Activated naive CD8-positive, alpha-beta T cell treated with anti-CD3 and anti-CD28 coated beads, Interleukin-2, amount 50 U/mL, for 24 hours (primary cell): ENCODE measurements at places on chromosomes 16 and 17.
A peak's percentile ranks its signal among the peaks of the same experiment; 100 is the strongest.

DNA sequence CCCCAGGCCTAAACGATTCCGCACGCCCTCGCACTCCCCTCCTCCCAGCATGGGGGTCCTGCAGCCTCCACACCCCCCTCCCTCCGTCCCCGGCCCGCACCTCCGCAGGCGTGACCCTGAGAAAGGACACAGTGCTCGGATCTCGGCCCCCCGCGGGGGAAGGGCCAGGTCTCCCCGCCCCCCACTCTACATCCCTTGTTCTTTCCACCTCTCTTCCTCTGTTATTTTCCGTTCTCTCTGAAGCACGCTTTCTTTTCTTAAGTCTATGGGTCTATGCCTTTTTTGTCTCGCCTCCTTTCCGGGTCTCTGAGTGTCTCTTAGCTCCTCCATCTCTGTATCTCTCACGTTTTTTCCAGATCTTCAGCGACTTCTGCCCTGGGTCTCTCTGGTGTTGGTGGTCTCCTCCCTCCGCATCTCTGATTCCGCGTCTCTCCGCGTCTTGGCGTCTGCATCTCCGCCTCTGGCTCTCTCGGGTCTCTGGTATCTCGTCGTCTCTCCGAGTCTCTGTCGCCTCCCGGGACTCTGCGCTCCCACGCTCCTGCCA, 2.1 kb upstream of the HES7 start:
- DNase-seq: peak; percentile 53

GRCh38 chr17:48575673-48576478, 2.3 kb downstream of the HOXB4 start:
- DNase-seq: no peak

- DNase-seq: peak; percentile 27
Measured at GRCh38 chr16:21656795-21657768, 4.7 kb upstream of the IGSF6 start.

- DNase-seq: no peak
Measured at GRCh38 chr16:10957771-10958482, 13.6 kb downstream of the CLEC16A start.

DNA sequence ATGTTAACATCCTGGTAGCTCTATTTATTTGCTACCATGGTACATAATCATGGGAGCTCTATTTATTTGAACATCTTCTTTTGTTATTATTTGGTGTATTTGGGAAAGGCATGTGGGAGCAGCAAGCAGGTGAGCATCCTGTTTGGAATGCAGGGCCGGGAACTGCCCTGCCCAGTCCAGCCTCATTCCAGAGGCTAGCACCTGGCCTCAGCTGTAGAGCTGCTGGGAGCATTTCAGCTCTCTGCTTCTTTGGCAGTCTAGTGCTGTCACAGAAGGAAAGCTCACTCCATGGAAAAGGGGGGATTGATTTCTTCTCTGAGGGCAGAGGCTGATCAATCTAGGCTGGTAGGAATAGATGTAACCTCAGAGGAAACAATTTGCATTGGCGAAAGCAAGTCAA, 112.5 kb downstream of the WWOX start:
- no peak for DNase-seq

DNA sequence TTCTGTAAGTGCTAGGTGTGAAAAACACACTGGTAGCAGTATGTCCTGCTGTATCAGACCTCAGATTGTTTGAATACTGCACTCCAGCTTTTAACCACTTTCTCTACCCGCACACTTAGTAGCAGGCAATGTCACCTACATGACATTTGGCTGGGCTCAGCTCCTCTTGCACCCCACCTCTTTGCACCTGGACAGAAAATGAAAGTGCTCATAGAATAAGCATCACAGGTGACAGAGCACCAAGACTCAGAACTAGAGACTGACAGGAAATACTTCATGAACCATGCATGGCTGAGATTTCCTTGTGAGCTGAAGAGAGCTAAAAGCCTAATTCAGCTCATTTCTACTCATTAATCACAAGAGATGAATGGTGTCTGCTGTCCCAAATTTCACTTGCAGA, 1014.2 kb upstream of the CDH8 start:
- no peak for DNase-seq

DNA sequence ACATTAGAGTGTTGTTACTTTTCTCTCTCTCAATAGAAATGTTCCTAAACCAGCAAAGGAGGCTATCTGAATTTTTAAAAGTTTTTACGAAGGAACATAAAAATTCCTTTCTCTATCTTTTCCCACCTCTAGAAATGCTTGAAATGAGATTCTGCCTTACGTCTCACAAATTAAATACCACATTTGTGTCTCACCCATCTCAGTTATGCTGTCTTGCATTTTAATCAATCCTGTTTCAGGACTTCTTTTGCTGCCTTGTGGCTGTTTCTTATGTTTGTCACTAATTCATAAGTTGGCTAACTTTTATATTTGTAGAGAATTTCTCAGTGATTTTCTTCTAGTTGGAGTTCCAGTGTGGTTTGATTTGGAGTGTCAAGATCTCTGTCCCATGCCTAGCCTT, 3.5 kb downstream of the OMG start:
- no peak for DNase-seq

DNA sequence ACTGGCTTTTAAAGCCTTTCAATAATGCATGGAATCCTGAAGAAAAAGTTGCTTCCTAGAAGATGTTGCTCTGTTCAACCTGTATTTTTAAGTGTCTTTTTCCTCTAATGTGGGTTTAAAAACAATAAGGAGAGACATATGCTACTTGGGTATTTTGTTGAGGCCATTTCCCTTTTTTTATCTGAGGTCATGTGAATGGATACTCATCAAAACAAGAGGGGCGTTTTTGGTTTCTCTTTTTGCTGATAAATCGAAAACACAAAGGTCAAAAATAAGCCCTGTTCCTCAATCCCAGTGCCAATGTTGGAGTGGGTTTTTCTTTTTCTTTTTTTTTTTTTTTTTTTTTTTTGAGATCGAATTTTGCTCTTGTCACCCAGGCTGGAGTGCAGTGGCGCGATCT, 468.0 kb upstream of the RBFOX1 start:
- no peak for DNase-seq

DNA sequence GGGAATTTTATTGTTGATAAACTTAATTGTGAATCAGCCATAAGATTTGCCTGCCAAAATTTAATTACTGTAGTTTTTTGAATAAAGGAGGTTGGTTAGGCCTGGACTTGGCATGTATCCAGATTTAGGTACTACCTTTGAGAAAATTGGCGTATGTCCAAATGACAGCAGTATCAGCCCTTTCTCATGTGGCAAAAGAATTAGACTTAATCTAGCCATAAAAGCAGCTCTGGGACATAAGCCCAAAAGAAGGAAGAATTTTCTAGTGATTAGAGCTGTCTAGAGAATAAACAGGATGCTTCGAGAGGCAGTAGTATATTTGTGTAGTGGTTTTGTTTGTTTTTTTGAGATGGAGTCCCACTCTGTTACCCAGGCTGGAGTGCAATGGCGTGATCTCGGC, 27.7 kb downstream of the PPM1E start:
- no peak for DNase-seq

DNA sequence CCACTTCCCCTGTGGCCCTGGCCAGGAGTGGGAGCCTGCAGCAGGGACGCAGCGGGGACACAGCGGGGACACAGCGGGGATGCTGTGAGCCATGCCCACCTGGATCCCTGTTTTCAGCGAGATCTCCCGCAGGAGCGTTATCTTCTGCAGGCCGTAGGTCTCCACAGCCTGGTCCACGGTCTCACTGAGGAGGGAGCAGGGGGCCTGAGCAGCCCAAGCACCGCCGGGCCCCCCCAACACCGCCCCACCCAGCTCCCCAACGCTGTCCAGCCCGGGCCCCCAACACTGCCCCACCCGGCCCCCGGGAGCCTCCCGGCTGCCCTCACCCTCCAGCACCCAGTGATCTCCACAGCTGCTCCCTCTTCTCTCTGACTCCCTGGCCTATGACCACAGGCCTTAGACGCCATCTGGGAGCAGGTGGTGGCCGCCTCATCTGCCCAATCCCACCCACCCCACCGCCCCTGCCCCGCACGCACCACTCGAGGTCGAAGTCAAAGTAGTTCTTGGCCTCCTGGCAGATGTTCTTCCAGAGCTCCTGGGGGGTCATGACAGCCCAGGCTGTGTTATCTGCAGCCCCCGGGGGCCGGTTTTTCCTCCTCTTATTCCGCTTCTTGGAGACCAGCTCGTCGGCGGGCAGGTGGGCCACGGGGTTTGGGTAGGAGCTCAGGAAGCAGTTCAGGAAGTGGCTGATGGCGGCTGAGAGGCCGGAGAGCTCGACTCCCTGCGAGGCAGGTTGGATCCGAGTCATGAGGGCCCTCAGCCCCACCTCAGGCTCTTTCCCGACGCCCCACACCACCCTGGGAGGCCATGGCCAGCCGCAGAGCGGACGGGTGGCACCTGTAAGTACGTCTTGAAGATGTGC, 17.0 kb downstream of the CLUH start:
- DNase-seq: no peak

DNA sequence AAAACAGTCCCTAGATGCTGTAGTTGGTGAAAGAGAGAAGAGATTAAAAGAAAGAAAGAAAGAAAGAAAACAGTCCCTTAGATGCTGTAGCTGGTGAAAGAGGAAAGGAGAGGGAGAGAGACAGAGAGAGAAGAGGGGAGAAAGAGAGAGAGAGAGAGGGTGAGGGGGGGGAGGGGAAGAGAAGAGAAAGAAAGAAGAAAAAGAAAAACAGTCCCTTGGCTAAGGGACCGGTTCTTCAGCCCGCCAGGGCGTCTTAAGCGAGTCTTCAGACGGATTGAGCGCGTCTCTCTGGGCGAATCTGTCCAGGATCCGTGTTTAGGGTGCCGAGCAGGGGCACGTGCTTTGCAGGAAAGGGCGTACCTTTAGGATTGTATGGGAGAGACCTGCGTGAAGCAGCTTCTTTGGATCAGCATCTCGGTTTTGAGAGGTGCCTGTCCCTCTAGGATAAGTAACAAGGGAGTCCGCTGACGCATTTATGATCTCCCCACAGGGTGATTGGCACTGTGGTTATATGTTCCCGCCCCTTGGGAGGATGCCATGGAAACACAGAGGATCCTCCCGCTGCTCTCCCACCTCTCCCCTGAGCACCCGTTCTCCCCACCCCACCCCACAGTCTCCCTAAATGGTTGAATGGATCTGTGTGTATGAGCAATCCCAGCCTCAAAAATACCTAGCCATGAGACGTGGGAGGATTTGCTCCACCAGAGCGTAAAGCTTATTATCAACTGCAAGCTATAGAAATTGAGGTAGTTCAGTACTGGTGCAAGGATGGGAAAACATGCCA, 16.7 kb downstream of the GNGT2 start:
- peak; percentile 35 for DNase-seq

- DNase-seq: no peak
Measured at GRCh38 chr17:57410169-57410568, 153.8 kb downstream of the MSI2 start.

DNA sequence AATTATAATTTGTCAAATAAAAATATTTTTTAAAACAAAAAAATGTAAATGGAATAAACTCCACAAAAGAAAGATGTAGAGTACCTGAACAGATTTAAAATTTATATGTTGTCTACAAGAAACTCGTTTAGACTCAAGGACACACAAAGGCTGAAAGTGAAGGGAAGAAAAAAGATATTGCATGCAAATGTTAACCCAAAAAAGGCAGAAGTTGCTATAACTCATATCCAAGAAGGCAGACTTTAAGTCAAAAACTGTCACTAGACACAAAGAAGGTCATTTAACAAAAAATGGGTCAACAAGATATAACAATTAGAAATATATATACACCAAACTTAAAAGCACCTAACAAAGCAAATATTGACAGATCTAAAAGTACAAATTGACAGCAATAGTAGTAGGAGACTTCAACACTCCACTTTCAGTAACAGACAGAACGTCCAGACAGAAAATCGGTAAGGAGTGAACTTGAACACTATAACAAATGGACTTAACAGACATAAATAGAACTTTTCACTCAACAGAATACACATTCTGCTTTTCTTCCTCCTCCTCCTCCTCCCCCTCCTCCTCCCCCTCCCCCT, 40.8 kb upstream of the MYLK3 start:
- DNase-seq: no peak

DNA sequence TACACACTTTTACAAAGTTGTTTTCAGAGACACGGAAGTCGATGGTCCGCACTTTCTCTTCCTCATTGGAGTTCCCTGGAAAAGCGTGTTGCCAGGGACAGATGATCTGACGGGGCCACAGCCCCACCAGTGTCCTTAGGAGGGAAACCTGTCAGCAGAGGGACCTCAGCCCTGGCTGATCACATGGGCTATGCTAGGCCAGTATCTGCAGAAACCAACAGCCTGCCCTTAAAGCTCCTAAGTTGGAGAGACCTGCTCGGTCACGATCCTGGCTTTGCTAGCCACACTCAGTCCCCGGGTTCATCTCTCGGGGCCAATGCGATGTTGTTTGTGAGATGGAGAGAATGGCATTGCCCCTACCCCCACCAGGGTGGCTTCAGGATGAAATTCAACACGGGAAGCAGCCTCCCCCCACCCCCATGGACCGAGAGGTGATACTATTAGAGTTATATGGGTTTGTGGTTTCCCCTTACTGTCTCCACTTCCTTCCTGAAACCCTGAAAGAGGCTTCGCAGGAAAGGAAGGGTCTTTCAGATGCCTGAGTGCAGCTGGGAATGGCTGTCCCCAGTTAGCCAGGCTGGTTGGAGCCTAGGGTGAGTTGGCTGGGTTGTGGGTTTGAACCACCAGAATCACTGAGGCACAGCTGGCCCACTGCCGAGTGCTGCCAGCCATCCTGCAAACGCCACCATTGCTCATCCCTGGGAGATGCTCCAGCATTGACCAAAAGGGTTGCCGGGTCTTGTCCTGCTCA, 16.6 kb downstream of the RMI2 start:
- peak; percentile 45 for DNase-seq

- DNase-seq: no peak
Measured at GRCh38 chr17:41367426-41368075, 2.1 kb downstream of the KRT33B start.

DNA sequence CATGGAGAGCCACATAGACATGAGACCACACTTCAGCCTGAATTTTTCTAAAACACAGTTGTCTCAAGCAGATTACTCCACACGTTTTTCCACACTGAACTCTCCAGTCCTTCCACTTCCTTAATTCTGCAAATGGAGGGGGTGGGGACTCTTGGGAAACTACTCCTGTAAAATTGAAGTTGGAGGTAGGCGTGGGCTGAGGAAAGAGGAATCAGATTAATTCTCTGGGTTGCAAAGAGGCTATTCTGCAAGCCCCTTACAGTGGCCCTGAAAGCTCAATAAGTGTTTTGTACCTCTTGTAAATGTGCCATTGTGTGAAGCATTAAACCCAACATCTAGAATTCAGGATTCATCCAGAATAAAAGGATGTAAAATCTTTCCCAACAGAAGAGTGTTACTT, 9.6 kb downstream of the MARVELD3 start:
- no peak for DNase-seq

DNA sequence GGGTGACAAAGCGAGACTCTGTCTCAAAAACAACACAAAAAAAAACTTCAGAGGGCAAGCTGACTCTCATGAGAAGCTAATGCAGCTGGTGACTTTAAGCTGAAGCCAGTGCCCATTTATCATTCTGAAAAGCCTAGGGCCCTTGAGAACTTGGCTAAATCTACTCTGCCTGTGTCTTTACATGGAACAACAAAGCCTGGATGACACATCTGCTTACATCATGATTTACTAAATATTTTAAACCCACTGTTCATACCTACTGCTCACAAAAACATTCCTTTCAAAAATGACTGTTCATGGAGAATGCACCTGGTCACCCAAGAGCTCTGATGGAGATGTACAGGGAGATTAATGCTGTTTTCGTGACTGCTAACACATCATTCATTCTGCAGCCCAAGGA, 6.1 kb upstream of the ALOX12 start:
- DNase-seq: no peak

- DNase-seq: no peak
Measured at GRCh38 chr17:3656755-3657587, 11.4 kb downstream of the TAX1BP3 start.
